Activated CD4-positive, alpha-beta T cell treated with anti-CD3 and anti-CD28 coated beads, Interleukin-2, amount 50 U/mL, for 24 hours (primary cell): ENCODE measurements at places on chromosomes 13 and 19.

GRCh38 chr19:32130332-32130731 lies 215.1 kb upstream of the ZNF507 start:
- DNase-seq = no peak

GRCh38 chr19:45501730-45502014 lies 3.4 kb downstream of the PPM1N start:
- no peak for DNase-seq

GRCh38 chr13:99895444-99896368 lies 75.9 kb downstream of the ZIC5 start:
- DNase-seq = no peak

DNA sequence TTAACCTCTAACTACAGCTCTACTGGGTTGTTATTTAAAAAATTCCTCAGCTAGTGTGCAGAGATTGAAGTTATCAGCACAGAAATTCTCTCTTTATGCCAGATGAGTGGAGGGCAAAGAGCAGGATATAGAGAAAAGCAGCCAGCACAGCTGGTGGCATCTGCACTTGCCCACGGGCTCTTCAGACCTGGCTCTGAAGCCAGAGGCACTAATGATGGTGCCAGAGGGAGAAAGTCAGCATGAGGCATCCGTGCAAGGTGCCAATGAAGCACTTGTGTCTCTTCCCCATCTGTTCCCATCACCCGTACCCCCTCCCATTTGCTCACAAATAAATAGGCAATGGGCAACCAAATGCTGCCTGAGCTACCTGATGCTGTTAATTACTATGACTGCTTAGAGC lies 138.9 kb downstream of the OLFM4 start:
- no peak for DNase-seq

GRCh38 chr19:18167975-18168645 lies 5.5 kb upstream of the IFI30 start:
- no peak for DNase-seq

DNA sequence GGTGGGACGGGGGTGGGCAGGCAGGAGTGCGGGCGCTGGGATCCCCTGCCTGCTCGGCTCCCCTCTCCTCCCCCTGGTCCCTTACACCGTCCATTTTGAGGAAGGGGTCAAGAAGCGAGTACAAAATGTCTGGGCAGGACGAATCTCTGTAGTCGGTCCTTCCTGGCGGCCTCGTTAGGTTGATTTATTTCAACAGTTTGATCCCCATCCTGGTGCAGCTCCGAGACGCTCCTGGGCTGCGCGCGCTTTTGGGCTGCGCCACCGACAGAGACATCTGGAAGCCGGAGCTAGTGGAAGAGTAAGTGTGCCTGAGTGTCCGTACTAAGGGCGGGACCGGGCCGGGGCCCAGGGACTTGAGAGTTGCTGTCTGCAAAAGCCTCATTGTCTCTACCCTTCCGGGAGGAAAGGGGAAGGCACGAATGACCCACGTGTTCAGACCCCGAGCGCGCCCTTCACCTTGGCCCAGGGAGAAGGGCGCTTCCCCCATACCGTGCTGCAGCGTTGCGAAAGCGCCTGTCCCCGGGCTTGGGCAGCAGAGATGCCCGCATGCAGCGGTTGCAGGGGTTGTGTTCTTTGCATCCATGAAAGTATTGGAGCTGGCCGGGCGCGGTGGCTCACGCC lies 1.8 kb downstream of the ZNF114 start:
- no peak for DNase-seq

GRCh38 chr19:15836330-15837220 lies 21.1 kb upstream of the OR10H1 start:
- peak; percentile 95 for DNase-seq

DNA sequence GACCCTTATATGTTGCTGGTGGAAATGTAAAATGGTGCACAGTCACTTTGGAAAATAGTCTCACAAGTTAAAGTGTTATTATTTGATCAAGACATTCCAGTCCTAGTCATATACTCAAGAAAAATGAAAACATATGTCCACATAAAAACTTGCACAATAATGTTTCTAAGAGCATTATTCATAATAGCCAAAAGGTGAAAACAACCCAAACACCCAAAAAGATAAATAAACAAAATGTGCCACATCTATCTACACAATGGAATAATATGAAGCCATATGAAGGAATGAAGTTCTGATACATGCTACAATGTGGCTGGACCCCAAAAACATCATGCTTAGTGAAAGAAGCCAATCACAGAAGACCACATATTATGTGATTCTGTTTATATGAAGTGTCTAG lies 14.4 kb upstream of the AKAP8 start:
- no peak for DNase-seq

DNA sequence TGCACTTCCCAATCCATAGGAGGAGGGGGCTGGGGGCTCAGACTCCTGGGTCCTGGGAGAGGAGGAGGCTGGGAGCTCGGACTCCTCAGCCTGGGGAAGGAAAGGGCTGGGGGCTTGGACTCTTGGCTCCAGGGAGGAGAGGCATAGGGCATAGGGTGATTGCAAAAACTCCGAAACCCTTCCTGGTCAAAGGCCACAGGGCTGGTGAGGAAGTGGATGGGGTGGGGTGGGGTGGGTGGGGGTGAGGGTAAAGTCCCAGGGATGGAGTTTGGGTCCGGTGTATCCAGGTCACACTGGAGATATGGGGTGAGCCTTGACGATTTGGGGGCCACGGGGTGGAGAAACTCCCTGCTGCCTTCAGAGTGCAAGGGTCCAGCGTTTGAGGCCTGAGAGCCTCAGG lies 2.8 kb downstream of the MYH14 start:
- no peak for DNase-seq

DNA sequence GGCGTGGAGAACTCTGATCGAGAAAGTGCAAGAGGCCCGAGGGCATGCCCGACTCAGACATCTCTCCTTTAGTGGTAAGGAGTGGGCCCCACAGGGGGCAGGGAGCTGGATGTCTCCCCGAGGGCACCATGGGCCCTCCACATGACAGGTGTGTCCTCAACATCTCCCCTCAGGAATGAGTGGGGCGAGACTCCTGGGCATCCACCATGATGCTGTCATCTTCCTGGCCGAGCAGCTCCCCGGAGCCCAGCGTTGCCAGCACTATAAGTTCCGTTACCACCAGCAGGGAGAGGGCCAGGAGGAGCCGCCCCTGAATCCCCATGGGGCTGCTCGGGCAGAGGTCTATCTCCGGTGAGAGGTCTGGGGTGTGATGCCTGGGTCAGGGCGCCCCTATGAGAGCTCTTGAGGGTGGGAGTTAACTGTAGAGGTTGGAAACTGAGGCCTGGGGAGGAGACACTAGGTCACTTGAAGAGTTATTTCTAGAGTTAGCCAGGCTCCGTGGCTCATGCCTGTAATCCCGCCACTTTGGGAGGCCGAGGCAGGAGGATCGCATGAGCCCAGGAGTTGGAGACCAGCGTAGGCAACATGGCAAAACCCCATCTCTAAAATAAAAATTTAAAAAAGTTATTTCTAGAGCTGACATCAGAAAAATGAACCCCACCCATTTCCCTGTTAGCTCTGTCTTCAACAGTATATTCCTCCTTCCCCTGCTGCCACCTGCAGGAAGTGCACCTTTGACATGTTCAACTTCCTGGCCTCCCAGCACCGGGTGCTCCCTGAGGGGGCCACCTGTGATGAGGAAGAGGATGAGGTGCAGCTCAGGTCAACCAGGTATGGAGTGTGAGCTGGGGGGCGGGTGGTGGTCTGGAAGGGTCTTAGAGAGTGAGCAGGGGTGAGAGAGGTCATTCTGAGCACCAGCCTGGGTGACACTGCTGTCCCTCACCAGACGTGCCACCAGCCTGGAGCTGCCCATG lies 5.1 kb downstream of the IGFLR1 start:
- no peak for DNase-seq

- DNase-seq = no peak
Observed at GRCh38 chr13:42732073-42732472, 49.3 kb upstream of the FAM216B start.

GRCh38 chr13:31919971-31920726 lies 111.4 kb upstream of the FRY start:
- DNase-seq = no peak
